ENCODE measurements at places on chromosomes 11 and 22.

DNA sequence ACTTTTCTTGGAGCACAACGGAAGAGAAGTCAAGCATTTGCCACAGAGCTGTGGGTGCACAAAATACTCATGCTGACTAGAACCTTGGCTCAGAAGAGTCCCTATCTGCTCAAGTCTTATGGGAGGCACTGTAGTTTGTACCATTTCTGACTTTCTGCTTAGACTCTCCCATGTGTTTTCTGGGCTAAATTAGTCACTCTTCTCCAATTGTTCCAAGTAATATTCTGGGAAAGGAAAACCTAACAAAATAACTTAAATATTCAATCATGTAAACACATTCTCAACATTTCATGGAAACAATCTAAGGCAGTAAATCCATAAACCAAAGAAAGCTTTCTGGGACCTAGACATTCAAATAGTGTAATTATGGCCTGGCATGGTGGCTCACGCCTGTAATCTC, 220.7 kb downstream of the SWAP70 start:
- DNase-seq: no peak

DNA sequence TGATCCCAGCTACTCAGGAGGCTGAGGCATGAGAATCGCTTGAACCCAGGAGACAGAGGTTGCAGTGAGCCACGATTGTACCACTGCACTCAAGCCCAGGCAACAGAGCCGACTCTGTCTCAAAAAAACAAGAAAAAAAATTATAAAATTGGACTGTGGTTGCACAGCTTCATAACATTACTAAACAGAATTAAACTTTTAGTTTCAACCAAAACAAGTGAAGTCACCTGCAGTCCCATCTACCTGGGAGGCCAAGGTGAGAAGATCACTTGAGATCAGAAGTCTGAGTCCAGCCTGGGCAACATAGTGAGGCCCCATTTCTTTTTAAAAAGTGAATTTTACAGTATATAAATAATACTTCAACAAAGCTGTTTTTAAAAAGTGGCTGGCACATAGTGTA, 47.8 kb upstream of the CD5 start:
- no peak for DNase-seq

DNA sequence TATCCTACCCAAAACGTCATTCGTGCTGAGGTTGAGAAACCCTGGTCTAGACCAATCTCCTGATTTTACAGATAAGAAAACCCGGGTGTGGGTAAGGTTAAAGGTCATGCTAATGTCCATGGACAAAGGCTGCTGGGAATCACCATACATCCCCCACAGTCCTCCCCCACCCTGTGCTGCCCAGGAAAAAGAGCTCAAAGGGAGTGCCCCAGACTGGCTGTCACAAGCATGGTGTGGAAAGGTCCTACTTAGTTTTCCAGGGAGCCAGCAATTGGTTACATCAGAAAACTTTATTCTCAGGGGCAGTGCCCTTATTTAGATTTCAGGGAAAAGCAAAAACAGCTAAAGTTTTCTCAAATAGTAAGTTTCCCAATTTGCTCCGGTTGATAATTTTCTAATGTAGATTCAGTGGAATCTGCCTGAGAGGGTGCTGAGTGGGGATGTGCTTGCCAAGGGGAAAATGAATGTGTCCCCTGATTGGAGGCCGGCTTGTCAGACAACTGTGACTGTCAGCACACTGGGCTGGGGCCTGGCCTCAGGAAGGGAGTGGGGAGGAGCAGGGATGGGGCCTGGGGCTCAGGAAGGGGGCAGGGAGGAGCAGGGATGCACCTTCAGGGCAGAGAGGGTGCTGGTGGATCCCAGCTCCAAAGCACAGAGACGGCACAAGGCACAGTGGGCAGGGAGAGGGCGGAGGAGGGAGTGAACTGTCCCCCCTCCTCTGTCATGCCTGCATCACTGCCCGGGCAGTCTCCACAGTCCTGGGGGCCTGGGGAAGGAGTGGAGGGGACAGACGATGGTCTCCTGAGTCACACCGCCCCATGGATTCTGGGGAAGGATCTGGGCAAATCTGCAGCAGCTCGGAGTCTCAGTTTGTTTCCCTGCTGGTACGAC, 263.6 kb downstream of the KIRREL3 start:
- DNase-seq: no peak

DNA sequence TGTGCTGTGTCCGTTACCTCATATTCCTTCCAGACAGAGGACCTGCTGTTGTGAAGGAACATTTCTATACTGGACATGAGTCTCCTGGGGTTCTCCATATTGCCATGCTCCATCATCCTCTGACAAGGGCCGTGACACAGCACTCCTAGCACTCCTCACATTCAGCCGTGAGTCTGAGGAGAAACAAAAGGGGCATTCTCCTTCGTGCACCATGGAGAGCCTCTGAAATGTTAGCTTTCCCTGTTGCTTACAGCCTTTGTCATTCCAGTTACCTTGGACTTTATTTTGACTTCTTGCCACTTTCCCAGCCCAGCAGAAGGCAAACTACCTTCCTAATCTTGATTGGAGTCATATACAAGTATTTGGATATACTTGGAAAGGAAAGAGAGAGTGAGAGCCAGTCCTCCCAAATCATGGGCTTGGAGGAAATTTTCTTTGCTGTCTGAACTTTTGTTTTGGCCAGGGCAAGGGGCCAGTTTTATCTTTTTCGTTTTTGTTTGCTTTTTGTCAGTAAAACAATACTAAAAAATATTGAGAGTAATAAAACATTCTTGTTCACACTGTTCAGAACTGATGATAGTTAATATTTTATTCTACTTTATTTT, 29.1 kb upstream of the TECTA start:
- DNase-seq: no peak

DNA sequence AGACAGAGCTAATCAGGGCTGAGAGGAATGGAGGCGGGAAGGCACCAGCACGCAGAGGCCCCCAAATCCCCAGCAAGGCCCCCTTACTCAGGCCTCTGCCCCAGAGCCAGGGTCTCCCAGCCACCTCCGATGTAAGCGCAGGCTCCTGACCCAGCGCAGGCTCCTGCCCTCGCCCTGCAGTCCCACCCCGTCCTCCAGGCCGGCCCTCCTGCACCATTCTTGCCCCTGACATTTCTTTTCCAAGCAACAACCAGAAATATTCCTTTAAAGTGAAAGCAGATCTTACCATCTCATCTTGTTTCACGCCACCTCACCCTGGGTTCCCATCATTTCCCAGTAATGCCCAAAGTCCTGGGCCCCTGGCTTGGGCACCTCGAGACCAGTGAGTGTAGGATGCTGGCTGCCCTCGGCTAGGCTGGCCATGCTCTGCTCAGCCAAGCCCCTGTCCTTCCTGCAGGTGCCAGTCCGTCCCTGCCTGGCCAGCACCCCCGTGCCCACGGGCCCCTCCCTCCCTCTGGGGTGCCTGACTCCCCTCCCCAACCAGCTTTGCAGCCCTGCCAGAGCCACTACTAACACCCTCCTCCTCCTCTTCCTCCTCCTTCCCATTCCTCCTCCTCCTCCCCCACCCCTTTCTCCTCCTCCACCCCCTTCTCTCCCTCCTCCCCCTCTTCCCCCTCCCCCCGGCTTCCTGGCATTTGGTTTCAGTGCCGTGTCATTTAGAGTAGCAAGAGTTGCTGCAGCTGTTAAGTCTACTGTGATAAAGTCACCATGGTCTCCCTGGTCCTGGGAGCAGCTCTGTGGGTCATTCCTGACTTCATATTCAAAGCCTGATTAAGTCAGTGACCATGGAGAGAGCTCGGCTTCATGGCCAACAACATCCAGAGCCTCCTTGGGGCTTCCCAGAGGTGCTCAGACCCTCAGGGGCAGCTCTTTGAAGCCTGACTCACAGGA, 78.7 kb downstream of the PIWIL3 start:
- DNase-seq: no peak

- DNase-seq: no peak
Measured at GRCh38 chr11:60345489-60345888, 18.4 kb downstream of the MS4A6E start.

DNA sequence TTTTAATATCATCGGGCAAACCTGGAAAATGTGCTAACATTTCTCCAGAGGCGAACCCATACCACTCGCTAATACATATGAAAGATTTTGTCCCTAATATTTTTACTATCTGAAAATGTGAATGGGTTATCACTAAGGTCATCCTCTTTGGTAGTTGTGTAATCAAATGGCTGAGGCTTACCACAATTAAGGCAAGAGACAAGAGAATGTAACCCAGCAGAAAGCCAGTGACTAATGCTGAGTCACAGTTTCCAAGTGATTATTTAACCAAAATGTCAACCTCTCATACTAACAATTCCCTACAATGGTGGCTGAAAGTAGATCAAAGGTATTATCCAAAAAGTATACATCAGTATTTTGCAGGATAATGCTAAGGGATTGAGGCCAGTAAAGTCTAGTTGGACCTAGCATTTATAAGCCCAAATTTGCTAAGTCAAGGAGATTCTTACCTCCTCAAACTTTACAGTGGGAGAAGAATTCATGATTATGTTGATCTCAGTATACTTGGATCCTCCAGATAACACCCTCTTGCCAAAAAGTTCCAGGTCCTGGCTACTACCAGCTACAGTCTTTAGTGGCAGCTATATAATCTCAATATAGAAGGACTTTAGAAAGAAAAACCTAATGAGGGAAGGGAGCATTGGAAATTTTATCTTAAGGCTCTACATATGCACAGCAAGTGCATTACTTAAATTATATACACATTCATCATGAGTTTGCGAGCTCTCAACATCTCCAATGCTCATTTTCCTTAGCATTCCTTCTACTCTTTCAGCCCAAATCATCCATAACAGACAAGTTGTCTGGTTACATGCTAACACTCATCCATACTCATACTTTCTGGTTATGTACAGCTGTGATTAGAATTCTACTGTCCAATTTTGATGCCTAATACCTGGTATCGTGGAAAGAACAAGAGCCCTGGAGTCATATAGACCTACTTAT, 25.4 kb downstream of the SIK3 start:
- DNase-seq: no peak

GRCh38 chr11:1729692-1730011, 20.7 kb downstream of the IFITM10 start:
- no peak for DNase-seq

DNA sequence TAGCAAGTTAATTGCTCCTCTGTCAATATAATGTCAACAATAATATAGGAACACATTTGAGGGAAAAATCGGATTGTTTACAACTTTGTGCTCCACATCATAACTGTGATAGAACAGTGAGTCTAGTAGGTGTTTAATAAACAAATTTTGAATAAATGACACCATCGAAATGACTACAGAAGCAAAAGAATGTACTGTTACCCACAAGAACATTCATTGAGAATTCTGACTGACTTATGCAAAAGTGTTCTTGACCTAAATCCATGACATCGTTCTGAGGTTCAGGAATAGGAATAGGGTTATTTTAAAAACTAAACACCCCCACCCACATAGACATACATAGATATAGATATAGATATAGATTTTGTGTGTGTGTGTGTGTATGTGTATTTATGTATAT, 8.4 kb downstream of the LRRC4C start:
- DNase-seq: no peak

DNA sequence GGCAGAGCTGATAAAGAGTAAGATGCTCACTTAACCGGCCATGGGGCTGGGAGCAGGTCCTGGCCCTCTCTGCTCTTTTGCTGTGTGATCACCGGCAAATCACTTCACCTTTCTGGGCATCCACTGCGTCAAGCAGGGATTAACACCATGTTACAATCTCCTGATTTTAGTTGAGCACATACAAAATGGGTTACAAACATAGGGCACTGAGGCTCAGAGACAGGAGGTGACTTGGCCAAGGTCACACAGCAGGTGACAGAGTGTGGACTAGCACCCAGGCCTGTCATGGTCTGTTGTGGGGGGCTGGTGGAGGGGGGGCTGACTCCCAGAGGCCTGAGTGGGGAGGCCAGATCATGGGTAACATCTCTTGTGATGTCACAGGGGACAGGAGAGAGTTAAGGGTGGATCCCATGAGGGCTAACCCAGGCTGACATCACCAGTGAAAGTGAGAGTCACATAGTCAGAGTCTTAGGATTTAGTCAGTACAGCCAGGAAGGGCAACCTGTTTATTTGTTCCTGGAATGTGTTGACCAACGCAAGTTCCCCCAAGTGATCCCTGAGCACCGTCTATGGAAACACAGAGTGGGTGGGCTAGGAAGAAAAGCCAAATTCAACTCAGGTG, 27.8 kb downstream of the GDPD5 start:
- no peak for DNase-seq

GRCh38 chr11:36509201-36509639, 852 bp downstream of the TRAF6 start:
- no peak for DNase-seq

GRCh38 chr11:69893631-69894030, 74.4 kb upstream of the FGF3 start:
- no peak for DNase-seq

GRCh38 chr11:45662096-45662664, 3.2 kb downstream of the CHST1 start:
- no peak for DNase-seq

DNA sequence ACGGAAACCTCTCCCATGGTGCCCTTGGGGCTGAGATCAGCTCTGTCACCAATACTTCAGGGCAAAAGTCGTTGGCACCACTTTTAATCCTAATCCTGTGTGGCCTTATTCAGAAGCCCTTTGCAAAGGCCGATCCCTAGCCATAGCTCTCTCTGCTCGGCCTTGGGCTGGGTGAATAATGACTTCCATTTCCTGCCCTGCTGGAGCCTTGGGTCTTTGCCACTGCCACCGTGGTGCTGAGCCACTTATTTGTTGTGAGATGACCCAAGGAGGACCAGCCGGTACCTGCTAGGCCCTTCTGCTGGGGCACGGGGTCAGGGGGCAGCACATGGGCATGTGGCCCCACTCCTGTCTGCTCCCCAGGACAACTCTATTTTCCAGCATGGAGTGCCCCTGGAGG, 188.2 kb downstream of the ST3GAL4 start:
- no peak for DNase-seq

- DNase-seq: no peak
Measured at GRCh38 chr11:100769617-100770016, 82.5 kb downstream of the ARHGAP42 start.

- no peak for DNase-seq
Measured at GRCh38 chr22:40819599-40820140, 524 bp upstream of the SLC25A17 start.

GRCh38 chr11:75594211-75594610, 32.2 kb downstream of the SERPINH1 start:
- DNase-seq: no peak

- no peak for DNase-seq
Measured at GRCh38 chr11:93526641-93527583, 16.3 kb downstream of the SMCO4 start.

DNA sequence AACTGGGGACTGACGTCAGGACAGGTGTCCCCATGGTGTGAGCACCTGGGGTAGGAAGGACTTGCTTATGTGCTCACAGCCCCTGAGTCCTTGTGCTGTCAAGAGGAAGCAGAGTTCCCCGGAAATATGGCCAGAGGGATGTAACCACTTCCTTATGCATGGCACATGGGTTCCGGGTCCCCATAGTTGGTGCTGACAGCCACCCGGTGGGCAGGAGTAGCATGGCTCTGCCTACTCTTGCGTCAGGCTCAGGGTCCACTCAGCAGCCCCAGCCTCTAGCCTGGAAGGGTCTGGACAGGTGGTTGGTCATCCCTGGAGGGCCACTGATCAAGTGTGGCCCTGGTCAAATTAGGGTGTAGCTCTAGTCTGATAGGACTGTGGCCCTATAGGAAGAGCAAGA, 42.8 kb upstream of the CCND1 start:
- no peak for DNase-seq
